ENCODE measurements at places on chromosomes 12 and 14.

DNA sequence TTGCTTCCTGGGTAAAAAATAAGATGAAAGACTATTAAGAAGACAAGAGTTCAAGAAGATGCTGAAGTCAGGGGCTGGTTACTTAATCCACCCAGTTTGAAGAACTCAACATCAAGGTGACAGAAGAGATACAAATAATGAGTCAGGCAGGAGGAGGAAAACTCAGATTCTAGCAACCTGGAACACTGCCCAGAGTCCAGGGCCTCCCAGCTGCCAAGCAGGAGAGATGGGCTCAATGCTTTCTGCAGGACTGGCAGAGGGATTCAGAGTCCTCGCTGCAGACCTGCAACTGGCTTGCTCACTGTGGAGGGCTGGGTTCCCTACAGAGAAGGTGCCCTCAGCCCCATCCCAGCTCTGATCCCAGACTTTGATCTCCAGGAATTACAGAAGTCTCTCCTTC is 28.6 kb upstream of the CEBPE start:
- DNase-seq = no peak

GRCh38 chr12:27285403-27285802 is 41.3 kb downstream of the STK38L start:
- no peak for DNase-seq

DNA sequence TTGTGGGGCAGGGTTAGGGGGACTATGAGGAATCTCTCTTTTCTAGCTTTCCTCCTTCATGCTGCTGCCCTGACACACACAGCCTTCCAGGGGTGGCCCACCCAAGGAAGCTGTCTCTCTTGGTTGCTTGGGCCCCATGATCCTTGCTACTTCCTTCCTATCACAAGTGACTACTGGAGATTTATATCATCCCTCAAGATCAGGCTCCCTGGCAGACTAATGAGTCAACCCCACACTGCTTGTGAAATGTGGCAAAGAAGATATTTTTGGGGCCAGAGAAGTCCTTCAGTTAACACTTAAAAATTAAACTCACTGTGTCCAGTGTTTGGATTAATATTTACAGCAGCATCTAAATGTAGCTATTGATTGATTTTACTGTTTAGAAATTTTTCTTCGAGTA is 1.5 kb downstream of the OR4E1 start:
- DNase-seq = no peak

GRCh38 chr14:94472842-94473241 is 3.2 kb downstream of the SERPINA9 start:
- DNase-seq = no peak

DNA sequence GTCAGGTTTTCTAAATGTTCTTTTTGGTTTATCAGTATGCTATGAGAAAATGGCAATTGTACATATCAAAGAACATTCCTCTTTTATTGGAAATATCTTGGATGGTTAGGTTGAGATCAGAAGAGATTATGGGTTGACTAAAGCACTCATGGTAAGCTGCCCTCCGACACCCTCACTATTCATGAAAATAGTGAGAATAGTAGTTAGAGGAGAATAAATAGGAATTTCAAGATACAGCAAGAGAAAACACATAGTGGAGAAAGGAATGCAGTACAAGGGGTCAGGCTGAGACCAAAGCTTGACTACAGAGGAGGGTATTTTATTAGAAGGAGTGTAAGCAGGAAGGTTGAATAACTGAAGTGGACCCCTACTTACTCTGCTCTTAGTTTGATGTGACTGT is 112.5 kb downstream of the PTPRQ start:
- no peak for DNase-seq

DNA sequence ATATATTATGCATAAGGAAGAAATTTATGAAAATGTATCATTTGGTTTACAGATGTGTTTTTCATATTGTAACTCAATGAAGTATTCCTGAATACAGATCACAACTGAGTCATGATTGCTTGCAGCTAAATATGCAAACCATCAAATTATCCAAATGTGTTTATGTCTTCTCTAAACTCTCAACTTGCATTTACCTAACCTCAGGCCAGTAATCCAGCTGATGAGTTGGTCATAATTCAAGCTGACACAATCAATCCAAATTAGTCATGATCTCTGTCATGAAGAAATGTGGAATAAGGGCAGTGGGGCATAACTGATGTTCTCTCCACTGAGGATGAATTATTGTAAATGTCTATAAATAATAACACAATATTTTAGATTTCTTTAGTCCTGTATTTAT is 104.8 kb upstream of the CNTN1 start:
- no peak for DNase-seq

GRCh38 chr12:68673788-68674187 is 13.0 kb upstream of the NUP107 start:
- DNase-seq = no peak

DNA sequence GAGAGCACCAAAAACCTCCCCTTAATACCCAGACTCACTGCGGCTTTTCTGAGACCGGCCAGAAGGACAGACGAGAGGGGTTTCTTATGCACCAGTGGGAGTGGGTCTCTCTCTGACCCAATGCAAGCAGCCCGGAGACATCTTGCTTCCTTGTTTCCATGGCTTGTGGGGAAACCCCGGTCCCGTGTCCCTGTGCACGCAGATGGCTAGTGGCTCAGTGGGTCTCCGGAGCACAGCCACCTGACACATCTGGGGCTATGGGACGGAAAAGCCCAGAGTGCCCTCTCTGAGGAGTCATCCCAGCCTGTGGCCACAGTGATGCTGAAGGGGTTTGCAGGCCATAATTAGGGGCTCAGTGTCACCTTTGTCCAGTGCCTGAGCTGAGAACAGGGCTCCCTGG is 197.6 kb downstream of the PHETA1 start:
- no peak for DNase-seq

DNA sequence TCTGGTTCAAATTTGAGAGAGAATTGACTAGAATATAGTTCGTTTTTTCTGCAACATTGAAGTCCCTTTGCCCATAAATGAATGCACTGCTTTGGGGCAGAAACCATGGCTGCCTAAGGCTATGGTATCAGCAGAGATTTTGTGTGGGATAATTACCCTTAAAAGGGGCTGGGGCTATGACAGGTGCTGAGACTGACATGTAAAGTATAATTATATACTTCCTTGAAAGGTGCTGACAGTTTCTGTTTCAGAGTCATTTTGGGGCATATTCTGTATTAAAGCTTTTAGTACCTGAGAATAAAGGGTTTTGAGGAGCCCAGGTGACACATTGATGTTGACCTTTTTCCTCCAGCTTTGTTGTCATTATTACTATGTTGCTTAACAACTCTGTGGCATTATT is 150.3 kb upstream of the PTPRQ start:
- DNase-seq = no peak

DNA sequence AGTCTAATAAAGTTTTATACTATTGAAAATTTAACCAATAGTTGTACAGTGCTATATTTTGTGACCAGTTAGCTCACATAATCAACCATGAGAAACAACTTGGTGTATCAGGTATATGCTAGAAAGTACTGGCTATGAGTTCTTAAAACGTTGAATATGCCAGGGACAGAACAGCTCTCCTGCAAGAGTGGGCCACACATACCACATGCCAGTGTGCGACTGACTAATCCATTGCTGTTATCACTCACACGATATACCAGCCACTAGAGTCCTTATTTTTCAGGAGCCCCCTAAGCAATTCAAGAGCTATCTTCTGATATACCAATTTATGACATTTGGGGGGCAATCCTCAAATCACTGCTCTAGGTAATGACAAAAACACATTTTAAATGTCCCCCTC is 9.5 kb downstream of the PKP2 start:
- no peak for DNase-seq

GRCh38 chr12:59386236-59386635 is 209.6 kb upstream of the SLC16A7 start:
- no peak for DNase-seq

DNA sequence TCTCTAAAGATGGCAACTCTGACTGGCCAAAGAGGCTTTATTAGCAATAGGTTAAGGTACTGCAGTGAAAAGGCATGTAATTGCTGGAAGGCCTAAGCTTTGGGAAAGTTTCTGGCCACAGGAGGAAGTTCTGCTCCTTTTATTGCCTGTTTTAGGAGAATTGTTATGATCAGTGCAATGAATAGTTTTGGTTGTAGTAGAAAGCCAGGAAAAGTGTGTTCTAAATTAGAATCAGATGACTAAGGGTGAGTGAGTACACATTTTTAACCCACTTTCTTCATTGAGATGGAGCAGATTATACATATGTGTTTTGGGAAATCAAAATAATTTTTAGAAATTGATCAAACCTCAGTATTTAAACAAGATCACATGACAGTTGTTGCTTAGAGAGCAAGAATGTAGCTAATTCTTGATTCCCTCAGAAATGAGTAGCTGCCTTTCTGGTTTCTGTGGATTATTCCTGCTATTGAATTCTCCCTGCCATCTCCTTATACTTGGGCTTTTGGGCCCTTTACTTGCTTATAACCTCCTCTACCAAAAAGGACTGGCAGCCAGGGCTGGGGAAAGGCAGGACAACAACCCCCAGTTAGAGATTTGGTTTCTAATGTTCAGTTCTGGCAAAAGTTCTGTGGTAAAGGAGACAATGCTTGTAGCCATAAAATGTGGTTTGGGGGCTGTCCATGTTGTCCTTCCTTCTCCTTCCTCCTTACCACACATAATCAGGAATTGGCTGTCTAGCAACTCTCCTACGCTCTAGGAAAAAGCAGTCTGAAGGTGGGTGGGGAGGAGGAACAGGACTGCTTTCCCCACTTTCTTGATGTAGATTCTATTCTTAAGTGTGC is 217.1 kb downstream of the SLC38A4 start:
- no peak for DNase-seq

- no peak for DNase-seq
These were observed 6.3 kb upstream of the NYNRIN start for GRCh38 chr14:24392325-24393091.

GRCh38 chr12:25764892-25765291 is 193.6 kb upstream of the RASSF8 start:
- DNase-seq = no peak

DNA sequence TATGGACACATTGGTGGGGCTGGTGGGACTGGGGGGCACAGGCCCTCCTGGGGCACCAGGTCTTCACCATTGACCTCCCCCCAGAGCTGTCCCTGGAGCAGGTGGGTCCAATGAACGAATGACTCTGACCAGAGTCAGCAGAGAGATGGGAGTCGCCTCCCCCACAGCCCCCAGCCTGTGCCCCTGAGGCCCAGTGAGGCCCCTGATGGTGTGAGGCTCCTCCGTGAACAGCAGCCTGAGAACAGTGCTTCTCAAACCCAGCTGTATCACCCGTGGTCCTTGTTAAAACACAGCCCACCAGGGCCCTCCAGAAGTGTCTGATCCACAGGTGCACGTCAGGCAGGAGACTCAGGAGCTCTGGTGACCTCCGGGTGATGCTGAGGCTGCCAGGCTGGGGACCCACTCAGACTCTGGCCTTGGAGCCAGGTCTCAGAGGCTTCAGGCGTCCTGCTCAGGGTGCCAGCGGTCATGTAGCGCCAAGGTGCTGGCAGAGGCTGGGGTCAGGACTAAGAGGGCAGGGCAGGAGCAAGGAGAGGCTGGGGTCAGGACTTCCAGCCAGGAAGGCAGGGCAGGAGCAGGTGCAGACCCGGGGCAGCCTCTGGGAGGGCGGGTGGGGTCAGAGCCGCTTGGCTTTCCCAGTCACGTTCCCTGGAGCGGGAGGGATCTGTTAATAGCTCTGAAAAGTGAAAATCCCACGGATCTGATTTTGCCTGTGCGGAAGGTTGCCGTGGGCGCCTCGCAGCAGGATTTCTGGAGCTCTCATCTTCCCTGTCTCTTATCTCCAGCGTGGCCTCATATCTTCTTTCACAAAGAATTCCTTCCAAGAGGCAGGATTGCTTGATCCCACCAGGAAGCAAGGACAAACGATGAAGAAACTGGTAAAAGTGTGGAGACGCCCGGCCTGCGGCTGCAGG is 35.0 kb downstream of the GALNT9 start:
- no peak for DNase-seq

GRCh38 chr12:91423693-91424050 is 241.1 kb upstream of the DCN start:
- DNase-seq = no peak

- no peak for DNase-seq
These were observed 5.8 kb downstream of the KERA start for GRCh38 chr12:91052026-91052425.

DNA sequence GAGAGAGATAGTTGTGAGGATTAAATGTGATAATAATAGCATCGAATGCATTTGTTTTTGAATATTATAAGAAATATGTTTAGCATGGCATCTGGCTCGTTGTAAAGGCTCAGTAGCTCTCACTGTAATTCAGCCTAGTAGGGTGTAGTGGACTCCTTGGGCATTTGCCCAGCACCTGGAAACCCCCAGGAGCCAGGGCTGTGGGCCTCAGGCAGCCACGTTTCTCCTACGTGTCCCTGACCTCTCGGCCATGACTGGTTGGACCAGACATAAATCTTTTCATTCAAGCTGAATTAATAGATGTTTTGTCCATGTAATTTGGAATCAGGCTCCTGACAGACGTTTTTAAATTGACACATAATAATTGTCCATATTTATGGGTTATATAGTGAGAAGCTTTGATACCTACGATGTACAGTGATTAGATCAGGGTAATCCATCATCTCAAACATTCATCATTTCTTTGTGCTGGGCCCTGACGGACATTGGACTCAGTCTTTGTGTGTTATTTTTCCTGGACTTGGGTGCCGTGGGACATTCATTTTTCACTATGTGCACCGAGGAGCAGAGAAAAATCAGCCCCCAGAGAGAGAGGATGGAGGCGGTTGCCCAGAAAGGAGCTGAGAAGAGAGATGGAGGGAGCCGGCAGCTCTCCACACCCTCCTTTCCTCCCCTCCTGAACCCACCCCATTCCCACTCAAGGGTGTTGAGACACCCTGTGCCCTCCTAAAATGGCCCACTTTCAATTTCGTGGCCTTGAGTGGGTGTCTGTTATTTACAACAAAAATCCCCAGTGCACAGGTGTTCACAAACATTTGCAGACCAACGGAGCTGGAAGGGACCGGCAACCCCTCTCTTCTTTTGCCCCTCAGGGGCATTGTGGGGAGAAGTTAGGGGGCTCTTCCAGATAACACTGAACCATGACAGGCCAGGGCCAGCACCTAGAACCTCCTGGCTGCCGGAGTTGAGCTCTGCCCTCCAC is 296.4 kb downstream of the DPF3 start:
- DNase-seq = no peak

DNA sequence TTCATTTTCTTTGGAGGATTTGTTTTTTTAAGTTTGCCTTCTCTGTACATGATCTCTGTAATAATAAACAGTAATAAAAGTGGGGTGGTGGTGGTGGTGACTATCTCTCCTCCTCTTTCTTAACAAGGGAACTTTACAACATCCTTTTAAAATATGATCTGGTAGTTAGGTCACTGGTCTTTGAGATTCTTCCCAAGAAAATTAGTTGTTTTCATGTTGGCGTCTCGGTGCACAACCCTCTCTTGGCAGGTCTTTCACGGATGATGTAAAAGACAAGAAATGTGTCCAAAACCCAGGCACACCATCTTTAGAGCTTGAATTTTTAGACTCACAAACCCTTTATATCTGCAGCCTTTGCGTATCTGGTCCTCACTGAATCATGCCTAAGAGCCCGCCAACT is 488.5 kb upstream of the TBX3 start:
- DNase-seq = peak; percentile 24

- no peak for DNase-seq
These were observed 70.3 kb downstream of the STAB2 start for GRCh38 chr12:103657331-103657730.
